Bronchus fibroblast of lung (primary cell): ENCODE measurements at places on chromosomes 13 and 19. TPM values are rescaled to one million over a fixed set of nuclear protein-coding genes. Genes with fewer than 3 reads are reported as not detected.

Gene ASPDH
- total RNA-seq = not detected in 2 replicates

Gene GSX1
- not detected in 2 replicates for total RNA-seq

Gene VRK3
- 25.9 and 28.2 TPM in 2 replicates for total RNA-seq

Gene LILRA1
- total RNA-seq = not detected in 2 replicates

Gene FCER2
- total RNA-seq = not detected in 2 replicates
